ENCODE measurements at places on chromosomes 3 and 15. TPM values are rescaled to one million over a fixed set of nuclear protein-coding genes. Genes with fewer than 3 reads are reported as not detected.

MST1 gene
- 6.2 TPM for total RNA-seq

TMEM42 gene
- 23.1 TPM for total RNA-seq

TIMP4 gene
- total RNA-seq, result 5.1 TPM

GP9 gene
- not detected for total RNA-seq

SCAANT1 gene
- total RNA-seq, result not detected

FBXO40 gene
- total RNA-seq, result under 0.01 TPM

LRRN1 gene
- not detected for total RNA-seq

LRRC49 gene
- 19.7 TPM for total RNA-seq

LIPC gene
- 0.37 TPM for total RNA-seq

CACNA2D2 gene
- total RNA-seq, result under 0.01 TPM

WDR49 gene
- under 0.01 TPM for total RNA-seq

TMCO5A gene
- not detected for total RNA-seq

SAXO2 gene
- 0.22 TPM for total RNA-seq

SPATA12 gene
- total RNA-seq, result 0.11 TPM

KCNMB2 gene
- total RNA-seq, result 0.87 TPM

OR5K2 gene
- total RNA-seq, result not detected

LYZL4 gene
- total RNA-seq, result not detected

PPP1R14D gene
- total RNA-seq, result not detected

RPL35A gene
- 470 TPM for total RNA-seq

SHQ1 gene
- 19.6 TPM for total RNA-seq

SUCNR1 gene
- not detected for total RNA-seq
